ENCODE measurements at places on chromosomes 2 and 18.

- DNase-seq, result no peak
Observed at GRCh38 chr2:27829791-27830190, 58.3 kb downstream of the MRPL33 start.

DNA sequence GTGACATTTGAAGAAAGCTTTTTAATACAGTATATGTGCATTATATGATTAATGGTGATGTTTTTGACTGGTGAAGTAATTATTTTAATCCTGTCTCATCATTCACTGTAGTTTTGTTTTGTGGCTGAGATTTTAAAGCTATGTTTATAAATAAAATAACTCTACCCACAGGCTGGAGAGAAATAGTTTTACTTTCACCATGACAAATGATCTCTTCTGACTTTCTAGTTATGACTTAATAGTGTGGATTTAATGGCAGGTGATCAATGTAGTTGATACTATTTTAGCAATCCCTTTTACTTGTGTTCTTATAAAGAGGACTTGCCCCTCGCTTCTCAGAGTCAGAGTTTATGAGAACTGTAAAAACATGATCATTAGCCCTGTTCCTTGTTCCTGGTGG lies 289.5 kb upstream of the SIX3 start:
- no peak for DNase-seq

DNA sequence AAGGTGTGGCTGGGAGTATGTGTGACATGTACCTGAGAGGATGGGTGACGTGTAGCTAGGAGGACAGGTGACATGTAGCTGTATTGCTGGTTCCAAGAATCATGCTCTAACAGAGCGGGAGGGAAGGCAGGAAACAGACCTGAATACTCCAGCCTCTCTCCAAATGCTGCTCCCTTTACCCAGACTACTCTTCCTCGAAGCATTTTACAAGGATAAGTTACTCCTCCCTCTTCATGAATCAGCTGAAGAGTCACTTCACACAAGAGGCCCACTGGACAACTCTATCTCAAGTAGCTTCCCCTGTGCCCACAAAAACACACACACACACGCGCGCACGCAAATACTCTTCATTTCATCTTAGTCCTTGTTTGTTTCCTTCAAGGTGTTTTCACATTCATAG lies 52.6 kb upstream of the KIDINS220 start:
- DNase-seq, result no peak

DNA sequence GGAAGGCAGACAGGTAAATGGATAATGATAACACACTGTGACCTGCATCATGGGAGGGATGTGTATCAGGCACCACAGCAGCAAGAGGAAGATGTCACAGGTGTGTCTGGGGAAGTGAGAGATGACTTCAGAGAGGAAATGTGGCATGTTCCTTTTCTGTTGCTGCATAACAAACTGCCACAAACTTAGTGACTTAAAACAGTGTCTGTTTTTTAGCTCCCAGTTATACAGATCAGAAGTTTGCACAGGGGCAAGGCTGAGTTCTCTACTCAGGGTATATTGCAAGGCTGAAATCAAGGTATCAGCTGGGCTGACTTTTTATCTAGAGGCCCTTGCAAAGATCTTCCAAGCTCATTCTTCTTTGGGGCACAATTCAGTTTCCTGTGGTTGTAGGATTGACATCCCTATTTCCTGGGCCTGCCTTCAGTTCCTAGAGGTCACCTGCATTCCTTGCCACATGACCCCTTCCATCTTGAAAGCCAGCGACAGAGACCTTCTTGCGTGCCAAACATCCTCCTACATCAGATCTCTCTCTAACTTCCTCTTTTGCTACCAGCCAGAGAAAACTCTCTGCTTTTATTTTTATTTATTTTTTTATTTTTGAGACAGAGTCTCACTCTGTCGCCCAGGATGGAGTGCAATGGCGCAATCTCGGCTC lies 2.1 kb upstream of the MAP3K2 start:
- DNase-seq, result no peak

DNA sequence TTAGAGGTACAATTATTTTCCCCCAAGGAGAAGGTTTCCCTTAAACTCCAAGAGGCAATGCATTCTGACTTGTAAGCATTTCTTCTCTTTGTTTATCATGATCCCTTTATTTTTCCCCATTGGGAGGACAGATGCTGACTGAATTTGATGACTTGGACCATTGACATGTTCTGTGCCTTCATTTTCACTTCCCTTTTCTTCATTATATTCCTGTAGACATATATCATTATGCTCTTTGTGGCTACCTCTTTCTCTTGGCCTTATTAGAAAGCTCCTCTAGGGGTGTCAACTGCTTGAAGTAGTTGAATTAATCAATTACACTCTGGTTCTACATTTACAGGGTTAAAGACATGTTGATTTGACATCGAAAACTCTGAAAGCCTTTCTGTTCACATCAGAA lies 330.0 kb upstream of the DCC start:
- DNase-seq, result no peak

DNA sequence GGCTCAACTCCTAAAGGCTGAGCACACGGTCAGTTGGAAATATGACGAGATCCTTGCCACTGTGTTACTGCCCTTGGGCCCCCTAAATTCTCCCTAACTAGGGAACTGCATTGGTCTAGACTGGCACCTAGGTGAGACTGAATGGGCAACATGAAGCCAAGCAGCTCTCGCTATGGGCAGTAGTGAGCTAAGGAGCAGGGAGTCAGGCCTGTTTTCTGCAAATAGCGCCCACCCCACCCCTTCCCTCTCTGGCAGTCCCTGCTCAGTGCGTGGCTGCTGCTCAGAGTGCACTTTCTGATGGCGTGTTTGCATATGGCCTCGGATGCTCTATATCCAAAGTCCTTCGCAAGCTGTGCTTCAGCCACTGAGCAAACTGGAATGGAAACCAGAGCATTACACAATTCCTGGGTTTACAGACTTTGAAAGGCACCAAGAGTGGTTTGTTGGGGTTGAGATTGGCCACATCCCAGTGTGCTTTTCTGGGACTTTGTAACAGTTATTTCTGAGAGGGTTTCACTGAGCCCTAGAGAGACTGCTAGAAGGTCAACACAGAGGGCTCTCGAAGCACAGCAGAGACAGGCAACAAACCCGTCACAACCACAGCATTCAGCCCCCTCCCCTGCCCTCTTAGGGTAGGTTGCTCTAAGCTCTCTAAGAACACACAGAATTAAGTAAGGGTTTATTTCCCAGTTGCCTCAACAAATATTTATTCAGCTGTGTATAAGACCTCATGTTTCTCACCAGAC lies 419.9 kb downstream of the STK39 start:
- DNase-seq, result no peak

DNA sequence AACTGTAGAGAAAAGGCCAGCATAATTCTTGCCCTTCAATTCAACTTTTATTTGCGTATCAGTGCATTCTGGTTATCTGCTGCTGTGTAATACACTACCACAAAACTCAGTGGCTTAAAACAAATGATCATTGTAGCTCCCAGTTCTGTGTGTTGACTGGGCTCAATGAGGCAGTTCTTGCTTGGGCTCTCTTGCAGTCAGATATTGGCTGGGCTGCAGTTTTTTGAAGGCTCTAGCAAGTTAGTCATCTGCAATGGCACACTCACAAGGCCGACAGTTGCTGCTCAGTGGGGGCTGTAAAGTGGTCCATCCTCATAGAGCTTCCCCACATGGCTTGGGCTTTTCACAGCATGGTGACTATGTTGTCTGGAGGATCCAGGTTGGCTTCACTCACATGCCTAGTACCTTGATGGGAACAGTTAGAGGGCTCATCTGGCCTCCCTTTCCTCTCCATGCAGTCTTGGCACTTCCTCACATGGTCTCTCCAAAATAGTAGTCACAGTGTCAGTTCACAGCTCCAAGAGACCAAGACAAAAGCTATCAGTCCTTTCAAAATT lies 110.6 kb upstream of the TNP1 start:
- DNase-seq, result peak; percentile 45
